ENCODE measurements at places on chromosomes 12 and 14.
A peak's percentile ranks its signal among the peaks of the same experiment; 100 is the strongest.

DNA sequence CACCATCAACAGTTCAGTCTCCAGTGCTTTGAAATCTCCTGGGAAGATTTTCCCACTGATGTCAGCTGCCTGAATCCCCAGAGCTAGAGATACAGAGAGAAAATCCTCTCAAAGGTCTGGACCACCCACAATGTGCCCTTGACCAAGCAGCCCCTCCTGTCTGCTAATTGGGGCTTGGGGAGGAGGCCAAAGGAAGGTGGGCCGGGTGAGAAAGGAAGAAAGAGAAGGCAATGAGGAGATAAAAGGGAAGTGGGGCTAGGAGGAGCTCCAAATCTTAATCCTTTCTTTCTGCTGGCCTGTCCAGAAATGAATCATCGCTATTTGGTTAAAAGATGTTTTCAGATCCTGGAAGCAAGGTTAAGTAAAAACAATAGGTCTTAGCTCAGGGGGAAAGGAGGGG is 322.9 kb downstream of the BCL11B start:
- peaks cover 18% of the 10 kb centered on the region for H3K27me3 ChIP-seq
- no peak overlapping the region for H3K27ac ChIP-seq
- H3K4me3 ChIP-seq, result no peak overlapping the region

GRCh38 chr12:26334621-26335124 is 139.3 kb downstream of the SSPN start:
- H3K27ac ChIP-seq, result no peak overlapping the region
- no peaks in the 10 kb centered on the region for H3K4me1 ChIP-seq
- no peaks in the 10 kb centered on the region for H3K27me3 ChIP-seq
- no peak overlapping the region for H3K4me3 ChIP-seq
- H3K36me3 ChIP-seq, result peaks cover 15% of the 10 kb centered on the region

DNA sequence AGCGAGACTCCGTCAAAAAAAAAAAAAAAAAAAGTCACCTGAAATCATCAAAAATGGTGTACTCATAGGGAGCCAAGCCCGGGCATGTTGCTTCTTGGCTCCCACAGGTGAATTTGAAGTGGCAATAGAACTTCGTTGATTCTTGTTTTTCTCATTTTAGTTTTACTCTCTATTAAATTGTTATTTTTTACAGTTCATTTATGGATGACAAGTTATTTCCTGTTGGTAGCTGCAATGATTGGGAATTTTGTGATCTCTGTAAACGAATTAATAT is 1.3 kb downstream of the TM7SF3 start:
- peak overlapping the region; percentile 83 for H3K4me3 ChIP-seq
- no peak for DNase-seq
- no peaks in the 10 kb centered on the region for H3K27me3 ChIP-seq
- H3K36me3 ChIP-seq, result no peaks in the 10 kb centered on the region

GRCh38 chr14:39264558-39264957 is 30.8 kb downstream of the MIA2 start:
- no peaks in the 10 kb centered on the region for H3K36me3 ChIP-seq
- no peak overlapping the region for H3K4me3 ChIP-seq
- peaks cover 32% of the 10 kb centered on the region for H3K4me1 ChIP-seq
- DNase-seq, result no peak
- H3K27ac ChIP-seq, result no peak overlapping the region

DNA sequence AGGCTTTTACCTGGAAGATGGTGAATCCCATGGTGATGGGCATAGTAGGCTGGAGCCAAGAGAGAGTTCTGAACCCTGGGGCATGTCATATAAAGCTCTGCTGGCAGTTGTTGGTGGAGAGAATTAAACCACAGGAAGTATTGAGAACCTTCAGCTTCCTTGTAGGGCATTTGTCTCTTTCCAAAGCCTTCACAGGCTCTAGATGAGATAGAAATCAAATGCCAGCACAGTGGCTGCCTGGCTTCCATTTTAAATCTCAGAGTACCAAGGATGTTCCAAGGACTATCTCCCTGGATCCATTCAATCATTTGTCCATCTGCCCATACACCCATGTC is 369.6 kb downstream of the DPF3 start:
- peaks cover 72% of the 10 kb centered on the region for H3K4me1 ChIP-seq
- peaks cover 17% of the 10 kb centered on the region for H3K27me3 ChIP-seq
- DNase-seq, result no peak

- H3K4me1 ChIP-seq, result no peaks in the 10 kb centered on the region
- H3K27ac ChIP-seq, result no peak overlapping the region
- no peak overlapping the region for H3K4me3 ChIP-seq
- DNase-seq, result no peak
- H3K27me3 ChIP-seq, result peaks cover 8% of the 10 kb centered on the region
These were observed 77.4 kb downstream of the ST8SIA1 start for GRCh38 chr12:22257100-22257499.

- peaks cover 27% of the 10 kb centered on the region for H3K27me3 ChIP-seq
- no peaks in the 10 kb centered on the region for H3K36me3 ChIP-seq
- no peak for DNase-seq
These were observed 16.3 kb downstream of the MSRB3 start for GRCh38 chr12:65294641-65295262.

- peaks cover 24% of the 10 kb centered on the region for H3K27me3 ChIP-seq
- H3K36me3 ChIP-seq, result no peaks in the 10 kb centered on the region
- no peak for DNase-seq
- peaks cover 6% of the 10 kb centered on the region for H3K4me1 ChIP-seq
These were observed 100.5 kb upstream of the GNG2 start for GRCh38 chr14:51759950-51760349.

- no peaks in the 10 kb centered on the region for H3K4me1 ChIP-seq
- H3K4me3 ChIP-seq, result no peak overlapping the region
- DNase-seq, result no peak
- no peak overlapping the region for H3K27ac ChIP-seq
- peaks cover 5% of the 10 kb centered on the region for H3K36me3 ChIP-seq
- H3K27me3 ChIP-seq, result no peaks in the 10 kb centered on the region
These were observed 146.8 kb downstream of the C12orf42 start for GRCh38 chr12:103348935-103349334.

DNA sequence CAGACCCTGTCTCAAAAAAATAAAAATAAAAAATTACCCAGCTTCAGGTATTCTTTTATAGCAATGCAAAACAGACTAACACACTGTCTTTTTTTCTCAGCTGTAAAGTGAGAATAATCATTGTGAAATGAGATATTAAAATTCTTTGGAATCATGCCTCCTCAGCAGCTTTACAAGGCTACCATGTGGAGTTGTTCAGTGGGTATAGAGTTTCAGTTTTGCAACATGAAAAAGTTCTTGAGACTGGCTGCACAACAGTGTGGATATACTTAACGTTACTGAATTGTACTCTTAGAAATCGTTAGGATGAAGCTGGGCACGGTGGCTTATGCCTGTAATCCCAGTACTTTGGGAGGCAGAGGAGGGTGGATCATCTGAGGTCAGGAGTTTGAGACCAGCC is 15.7 kb upstream of the MAPKAPK5 start:
- H3K4me1 ChIP-seq, result no peaks in the 10 kb centered on the region
- H3K4me3 ChIP-seq, result no peak overlapping the region
- no peaks in the 10 kb centered on the region for H3K36me3 ChIP-seq
- no peak for DNase-seq

GRCh38 chr14:54040846-54041245 is 84.2 kb upstream of the BMP4 start:
- H3K27me3 ChIP-seq, result no peaks in the 10 kb centered on the region
- no peak overlapping the region for H3K27ac ChIP-seq
- no peak for DNase-seq
- no peak overlapping the region for H3K4me3 ChIP-seq
- no peaks in the 10 kb centered on the region for H3K4me1 ChIP-seq
- H3K36me3 ChIP-seq, result peaks cover 7% of the 10 kb centered on the region

DNA sequence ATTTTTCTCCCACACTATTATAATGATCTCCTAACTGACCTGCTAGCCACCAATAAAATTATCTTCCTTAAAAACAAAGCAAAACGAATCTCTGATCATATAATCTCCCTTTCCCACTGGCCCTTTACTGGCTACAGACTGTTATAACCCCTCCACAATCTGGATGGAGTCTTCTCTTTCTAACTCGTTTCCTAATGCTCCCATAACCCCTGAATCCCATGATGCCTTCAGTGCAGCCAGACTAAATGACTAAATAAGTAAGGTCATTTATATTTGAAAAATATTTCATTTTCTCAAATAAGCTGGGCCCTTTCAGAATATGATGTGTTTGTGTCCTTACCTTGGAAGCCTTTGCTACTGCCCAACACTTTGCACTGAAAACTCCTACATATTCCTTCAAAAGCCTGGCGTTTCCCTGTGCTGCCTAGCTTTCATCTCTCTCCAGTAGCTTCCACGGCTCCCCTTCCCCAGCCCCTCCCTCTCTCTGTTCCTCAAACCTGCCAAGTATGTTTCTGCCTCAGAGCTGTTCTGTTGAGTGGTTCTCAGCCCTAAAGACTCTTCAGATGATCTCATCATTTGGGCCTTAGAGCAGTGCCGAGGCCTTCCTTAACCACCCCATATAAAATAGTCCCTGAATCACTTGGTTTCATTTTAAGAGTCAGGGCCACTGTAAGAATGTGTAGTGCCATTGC is 91.7 kb downstream of the MYRFL start:
- peaks cover 5% of the 10 kb centered on the region for H3K4me1 ChIP-seq
- DNase-seq, result no peak
- H3K4me3 ChIP-seq, result no peak overlapping the region
- no peaks in the 10 kb centered on the region for H3K27me3 ChIP-seq
- peaks cover 4% of the 10 kb centered on the region for H3K36me3 ChIP-seq
